Right ventricle myocardium inferior (tissue), 1 donor: ENCODE measurements at places on chromosomes 3 and 15.

DNA sequence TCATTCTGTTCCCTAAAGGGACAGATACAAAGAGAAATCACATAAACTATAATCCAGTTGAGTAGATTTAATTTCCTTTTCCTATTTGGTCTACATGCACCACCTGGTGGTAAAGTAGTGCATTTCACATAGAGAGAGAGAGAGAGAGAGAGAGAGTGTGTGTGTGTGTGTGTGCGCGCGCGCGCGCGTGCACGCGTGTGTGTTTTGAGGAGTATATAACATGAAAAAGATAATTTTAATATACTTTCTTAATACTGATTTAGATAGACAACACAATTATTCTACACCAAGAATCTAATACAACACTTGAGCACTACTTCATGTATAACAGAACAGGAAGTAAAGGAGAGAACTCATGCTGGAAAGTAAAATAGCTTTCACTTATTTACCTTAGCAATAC is 1.1 kb upstream of the FGF7 start:
- DNase-seq: peak; percentile 82

DNA sequence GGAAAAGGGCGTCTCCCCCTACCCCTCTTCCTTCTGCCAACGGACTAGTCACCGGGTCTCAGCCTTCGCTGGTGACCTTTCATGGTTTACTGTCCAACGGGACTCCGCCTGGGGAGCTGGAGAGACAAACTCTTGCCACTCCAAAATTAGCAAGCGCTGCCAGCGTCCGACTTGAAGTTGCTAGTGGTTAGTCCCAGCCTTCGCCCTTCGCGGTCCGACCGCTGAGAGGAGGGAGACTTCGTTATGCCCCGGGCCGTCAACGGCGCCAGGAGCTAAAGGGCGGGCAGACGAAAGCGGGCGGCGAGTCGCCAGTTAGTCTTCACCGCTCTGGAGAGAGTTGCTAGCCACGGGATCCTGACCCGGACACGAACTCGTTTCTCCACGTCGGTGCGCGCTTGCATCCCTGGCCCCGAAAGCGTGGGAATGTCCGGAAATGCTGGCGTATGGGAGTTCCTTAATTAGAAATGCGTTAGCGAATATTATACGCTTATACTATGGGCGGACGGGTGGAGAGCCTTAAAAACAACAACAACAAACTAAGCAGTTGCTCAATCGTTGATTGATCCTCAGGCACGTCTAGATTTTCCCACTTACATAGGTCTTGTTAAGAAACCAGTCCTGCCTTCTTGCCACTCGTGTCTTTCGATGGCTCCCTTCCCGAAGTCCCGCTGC is 716 bp downstream of the SMC4 start:
- DNase-seq: peak; percentile 81

GRCh38 chr3:126314305-126314789 is 42.9 kb downstream of the KLF15 start:
- no peak for DNase-seq

GRCh38 chr15:40957041-40957555 is 3.8 kb downstream of the CHAC1 start:
- DNase-seq: no peak

- no peak for DNase-seq
Measured at GRCh38 chr3:15645246-15645645, 43.7 kb downstream of the BTD start.

- DNase-seq: no peak
Measured at GRCh38 chr15:63344731-63345390, 36.8 kb downstream of the CA12 start.

- DNase-seq: no peak
Measured at GRCh38 chr3:173411375-173411973, 13.9 kb downstream of the NLGN1 start.

DNA sequence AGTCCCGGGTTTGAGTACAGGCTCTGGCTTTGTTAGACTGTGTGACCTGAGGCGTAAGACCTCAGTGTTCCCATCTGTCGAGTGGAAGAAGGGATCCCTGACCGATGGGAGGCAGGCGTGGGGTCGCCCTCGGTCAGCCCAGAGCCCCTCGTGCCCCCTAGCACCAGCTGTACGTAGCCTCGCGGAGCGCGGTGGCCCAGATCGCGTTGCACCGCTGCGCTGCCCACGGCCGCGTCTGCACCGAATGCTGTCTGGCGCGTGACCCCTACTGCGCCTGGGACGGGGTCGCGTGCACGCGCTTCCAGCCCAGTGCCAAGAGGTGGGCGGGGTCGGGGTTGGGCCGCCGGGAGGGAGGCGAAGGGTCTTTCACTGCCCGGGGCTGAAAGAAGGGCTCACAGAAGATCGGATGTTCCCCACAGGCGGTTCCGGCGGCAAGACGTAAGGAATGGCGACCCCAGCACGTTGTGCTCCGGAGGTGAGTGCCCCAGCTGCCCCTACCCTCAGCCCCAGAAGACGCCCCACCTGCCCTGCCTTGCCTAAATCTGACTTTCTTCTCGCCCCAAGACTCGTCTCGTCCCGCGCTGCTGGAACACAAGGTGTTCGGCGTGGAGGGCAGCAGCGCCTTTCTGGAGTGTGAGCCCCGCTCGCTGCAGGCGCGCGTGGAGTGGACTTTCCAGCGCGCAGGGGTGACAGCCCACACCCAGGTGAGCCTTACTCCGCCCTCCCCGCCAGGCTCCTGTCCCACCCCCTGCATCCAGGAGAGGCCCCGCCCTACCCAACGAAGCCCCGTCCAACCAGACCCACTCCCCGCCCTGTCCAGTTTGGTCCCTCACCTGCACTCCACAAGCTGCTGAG is 3.5 kb upstream of the LSMEM2 start:
- no peak for DNase-seq

DNA sequence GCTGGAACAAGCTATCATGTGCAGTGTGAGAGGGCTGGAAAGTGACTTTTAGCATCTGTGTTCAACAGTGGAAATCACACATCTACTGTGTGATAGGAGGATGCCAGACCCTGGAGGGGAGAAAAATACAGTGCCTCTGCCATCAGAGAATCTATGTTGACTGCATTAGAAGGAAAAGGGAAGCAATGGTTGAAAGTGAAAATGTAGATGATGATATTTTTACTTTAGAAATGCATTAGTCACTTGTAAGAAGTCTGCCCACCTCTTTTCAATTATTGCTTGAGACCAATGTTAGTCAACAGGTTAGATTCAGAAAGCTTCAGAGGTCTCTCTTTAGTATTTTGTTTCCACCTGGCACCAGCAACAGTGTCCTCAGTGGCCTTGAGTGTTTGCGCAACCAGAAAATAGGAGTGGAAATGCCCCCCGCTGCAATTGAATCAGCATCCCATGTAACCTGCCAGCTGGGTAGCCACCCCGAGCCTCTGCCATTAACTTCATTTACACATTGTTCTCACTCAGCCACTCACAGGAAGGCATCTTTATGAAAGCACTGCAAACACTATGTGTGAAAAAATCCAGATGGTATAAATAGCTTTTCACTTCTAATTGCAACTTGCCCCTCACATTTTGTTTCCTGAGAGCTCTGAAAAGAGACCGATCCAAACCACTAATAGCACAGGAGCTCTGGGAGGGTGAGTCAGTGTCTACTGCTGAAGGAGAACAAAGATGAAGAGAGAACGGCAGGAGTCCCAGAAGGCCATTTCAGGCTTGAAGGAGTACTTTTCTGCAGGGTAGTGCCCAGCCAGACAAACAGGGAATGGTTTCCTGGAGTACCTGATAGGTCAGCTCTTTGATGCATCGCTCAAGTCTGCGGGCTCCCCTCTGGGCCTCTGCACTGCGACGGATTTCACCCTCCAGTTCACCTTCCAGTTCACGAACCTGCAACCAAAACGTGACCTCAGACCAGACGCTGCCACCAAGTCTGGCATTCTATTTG is 92.1 kb downstream of the HHLA2 start:
- DNase-seq: no peak

DNA sequence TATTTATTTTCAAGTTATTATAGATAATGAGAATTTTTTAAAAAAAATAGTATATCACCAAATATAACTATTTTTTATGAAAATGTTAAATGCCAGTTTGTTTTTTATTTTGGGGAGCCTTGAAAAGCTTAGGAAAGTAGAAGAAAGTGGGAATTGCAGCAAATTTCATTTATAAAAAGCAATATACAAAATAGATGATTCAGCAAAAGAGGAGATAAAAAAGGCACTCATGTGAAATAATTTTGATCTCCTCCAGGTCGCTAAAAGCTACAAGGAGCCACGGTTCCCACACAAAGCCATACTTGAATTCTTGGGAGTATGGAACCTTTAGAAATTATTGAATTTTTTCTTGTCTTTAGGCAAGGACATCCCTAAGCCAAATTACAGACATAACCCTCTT is 625.0 kb upstream of the SGO1 start:
- DNase-seq: no peak

- no peak for DNase-seq
Measured at GRCh38 chr15:69762373-69763148, 309.9 kb downstream of the RPLP1 start.

DNA sequence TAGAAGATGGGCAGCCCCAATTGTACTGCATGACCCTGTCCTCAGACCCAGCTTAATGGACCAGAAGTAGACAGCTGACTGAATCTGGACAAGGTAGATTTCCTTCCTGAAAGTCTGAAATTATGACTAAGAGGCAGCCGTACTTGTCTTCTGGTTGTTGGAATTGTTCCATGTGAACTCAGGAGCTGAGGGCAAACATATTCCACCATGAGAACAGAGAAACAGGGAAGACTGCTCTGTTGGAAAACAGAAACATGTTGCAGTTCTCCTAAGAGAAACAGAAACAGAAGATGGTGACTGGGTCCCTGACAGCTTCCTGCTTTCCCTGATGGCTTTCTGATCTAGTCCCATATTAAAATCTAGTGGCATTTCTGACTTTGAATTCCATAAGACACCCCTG is 24.1 kb downstream of the POPDC2 start:
- DNase-seq: no peak

GRCh38 chr15:93067649-93068085 is 21.3 kb downstream of the RGMA start:
- no peak for DNase-seq

- DNase-seq: no peak
Measured at GRCh38 chr3:189712906-189713483, 81.8 kb downstream of the TP63 start.

DNA sequence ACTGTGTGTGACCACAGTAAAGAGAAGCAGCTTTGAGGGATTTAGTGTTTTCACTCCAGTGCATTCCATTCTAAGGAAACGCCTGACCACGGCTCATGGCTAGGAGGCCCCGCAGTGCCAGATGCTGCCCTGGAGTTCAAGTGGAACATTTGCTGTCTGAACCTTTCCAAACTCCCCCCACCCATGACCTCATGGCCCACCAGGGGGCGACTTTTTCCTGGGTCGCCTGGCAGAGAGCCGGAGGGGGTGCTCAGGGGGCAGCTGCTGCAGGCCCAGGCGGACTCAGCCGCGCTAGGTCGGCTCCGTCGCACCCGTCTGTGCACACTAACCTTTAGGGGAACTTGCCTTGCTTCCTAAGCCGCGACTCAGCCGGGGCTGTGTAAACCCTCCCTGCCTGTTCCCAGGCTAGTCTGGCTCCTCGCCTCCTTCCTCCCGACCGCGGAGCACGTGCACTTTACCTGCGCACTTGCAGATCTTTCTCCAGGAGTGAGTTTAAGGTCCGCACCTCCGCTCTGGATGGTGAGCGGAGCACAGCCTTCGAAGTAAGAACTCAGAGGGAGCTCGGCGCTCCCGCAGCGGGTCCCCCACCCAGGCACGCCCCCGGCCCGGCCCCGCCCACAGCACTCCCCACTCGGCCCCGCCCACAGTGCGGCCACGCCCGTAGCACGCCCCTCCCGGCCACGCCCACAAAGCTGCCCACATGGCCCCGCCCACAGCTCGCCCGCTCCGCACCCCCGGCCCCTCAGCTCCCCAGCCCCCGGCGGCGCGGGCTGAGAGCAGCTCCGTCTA is at the start of gene OCA2:
Gene OCA2 (minus strand): TSS at position 550 of the 789 bp plus-strand sequence. CDS start 17,441 bp downstream, outside the sequence.
- DNase-seq: no peak

GRCh38 chr3:56488812-56489600 is 20.7 kb upstream of the ERC2 start:
- DNase-seq: no peak

DNA sequence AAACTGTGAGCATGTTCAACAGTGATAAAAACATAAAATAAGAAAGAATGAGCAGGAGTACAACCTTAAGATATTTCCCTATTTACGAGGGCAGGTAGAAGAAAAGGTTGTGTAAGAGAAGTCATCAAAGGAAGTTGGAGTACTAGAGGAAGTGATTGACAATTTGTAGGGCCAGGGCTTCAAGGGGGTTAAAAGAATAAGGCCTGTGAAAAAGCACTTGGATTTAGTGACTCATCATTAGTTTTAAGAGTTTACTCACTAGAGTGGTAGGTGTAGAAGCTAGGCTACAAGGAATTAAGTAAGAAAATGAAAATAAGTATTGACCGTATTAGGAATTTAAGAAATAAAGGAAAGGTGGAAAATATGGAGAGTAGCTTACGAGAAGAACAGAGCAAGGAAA is 23.6 kb downstream of the KCNMB3 start:
- no peak for DNase-seq

- DNase-seq: peak; percentile 82
Measured at GRCh38 chr15:77507143-77507897, 86.6 kb downstream of the HMG20A start.

GRCh38 chr15:27660676-27661075 is 438.4 kb downstream of the OCA2 start:
- no peak for DNase-seq

DNA sequence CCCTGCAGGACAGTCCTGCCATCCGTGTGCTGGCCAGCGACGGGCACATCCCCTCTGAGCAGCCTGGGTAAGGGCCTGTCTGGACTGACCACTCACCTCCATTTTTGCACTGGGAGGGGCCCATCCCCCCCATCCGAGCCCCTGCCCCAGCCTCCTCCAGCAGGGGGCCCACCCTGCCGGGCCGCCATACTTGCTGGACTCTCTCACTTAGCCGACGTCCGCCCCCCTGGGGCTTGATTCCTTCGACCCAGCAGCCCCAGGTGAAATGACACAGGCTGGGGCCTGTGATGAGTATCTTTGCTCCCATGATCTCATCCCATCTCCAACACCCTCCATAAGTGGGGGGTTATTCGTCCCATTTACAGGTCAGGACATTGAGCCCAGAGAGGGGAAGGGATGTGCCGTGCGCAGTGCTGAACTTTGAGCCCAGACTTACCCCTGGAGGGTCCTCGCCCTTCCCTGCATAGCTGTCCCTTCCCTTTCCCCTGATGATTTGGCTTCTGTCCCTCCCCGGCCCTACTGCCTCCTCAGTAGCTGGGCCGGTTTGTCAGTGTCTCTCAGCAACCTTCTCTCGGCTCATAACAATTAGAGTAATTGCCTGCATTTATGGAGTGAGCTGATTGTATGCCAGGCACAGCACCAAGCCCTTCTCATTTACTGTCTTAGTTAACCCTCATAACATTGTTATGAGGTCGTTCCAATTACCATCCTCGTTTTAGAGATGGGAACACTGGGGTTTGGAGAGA is 4.2 kb downstream of the LMAN1L start:
- no peak for DNase-seq

- DNase-seq: no peak
Measured at GRCh38 chr3:15329046-15330005, 3.1 kb downstream of the SH3BP5 start.
